Activated naive CD8-positive, alpha-beta T cell treated with anti-CD3 and anti-CD28 coated beads for 36 hours (primary cell): ENCODE measurements at places on chromosomes 1 and 21.

GRCh38 chr1:9106286-9106685, 22.6 kb downstream of the GPR157 start:
- DNase-seq = no peak

GRCh38 chr1:39413902-39414528, 77.4 kb upstream of the BMP8A start:
- no peak for DNase-seq

GRCh38 chr1:24343412-24344089, 24.4 kb downstream of the GRHL3 start:
- no peak for DNase-seq

- DNase-seq = no peak
Measured at GRCh38 chr1:28796352-28797211, 15.4 kb upstream of the OPRD1 start.

DNA sequence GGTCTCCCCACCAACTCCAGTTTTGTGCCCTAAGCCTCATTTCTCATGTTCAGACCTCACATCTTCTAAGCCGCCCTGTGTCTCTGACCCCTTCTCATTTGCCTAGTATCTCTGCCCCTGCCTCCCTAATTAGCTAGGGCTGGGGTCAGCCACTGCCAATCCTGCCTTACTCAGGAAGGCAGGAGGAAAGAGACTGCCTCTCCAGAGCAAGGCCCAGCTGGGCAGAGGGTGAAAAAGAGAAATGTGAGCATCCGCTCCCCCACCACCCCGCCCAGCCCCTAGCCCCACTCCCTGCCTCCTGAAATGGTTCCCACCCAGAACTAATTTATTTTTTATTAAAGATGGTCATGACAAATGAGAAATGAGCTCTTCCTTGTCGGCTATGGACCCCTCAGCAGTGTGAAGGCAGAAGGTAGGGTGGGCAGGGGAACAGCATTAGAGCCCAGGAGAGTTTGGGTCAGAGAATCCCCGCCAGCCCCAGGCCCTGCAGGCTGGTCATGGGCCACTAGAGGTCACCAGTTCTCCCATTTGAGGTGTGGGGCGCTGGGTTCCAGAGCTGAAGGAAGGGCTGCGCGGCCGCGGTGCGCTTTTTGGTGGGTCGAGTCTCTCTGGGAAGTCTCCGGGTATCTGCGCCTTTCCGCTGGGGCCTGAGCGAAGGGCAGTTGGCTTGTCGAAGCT, 11.5 kb downstream of the ADAMTSL4 start:
- peak; percentile 88 for DNase-seq

DNA sequence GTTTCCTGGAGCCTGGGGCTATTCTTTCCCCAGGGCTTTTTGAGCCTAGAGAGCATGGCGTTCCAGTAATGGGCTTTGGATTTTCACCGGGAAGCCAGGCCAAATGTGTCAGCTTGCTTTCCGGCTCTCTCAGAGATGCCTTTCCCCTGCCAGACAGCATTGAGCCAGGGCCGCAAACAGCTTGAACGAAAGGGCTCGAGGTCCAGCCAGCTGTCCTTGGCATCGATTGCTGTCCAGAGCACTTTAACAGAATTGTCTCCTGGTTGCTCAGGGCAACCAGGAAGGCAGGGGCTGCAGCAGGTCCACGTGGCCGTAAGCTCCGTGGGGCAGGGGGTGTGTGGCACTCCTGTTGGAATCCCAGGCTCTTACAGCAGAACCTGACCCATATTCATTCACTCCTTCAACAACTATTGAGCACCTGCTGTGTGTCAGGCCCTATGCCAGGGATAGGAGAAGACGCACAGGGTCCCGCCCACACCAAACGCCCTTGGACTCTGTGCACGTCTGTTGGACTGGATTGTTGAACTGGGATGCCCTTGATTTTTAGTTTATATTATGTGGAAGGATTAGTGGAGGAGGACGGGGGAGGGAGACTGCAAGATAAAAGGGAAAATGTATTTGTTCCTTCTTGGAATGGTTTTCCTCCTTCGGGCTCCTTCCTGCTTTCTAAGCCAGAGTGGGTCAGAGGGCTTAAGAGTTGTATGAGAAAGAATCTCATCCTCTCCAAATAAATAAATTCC, 38.7 kb upstream of the EFHD2 start:
- no peak for DNase-seq

DNA sequence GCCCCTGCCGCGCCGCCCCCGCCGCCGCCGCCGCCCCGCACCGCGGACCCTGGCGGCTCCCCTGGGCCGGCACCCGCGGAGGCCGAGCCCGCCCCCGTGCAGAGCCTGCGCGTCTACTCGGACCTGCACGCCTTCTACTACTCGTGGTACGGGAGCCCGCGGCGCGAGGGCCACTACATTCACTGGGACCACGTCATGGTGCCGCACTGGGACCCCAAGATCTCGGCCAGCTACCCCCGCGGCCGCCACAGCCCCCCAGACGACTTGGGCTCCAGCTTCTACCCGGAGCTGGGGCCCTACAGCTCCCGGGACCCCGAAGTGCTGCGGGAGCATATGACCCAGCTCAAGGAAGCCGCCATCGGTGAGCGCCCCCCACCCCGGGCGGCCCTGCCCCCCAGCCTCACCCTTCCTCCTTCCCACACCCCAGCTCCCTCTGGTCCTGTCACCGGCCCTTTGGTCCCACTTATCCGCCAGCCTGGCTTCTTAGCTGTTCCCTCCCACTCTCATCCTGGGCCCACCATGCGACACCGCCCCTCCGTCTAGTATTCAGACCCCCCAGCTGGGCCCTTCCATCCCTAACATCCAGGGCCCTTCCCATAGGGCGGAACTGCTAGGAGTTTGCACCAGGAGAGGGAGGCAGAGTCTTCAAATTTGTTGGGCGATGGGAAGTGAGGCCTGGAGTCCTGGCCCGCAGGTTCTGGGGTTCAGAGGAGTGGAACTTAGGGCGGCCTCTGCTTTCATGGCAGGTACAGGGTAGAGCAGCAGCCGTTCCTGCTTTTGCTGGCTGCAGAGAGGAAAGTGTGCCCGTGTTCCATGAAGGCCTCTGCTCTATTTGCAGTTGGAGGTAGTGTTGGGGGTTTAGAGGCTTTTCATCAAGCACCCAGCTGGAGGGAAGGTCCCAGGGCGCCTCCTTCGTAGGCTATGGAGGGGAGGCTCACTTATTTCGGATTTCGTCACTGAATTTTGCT, 1.0 kb downstream of the MANEAL start:
- no peak for DNase-seq

DNA sequence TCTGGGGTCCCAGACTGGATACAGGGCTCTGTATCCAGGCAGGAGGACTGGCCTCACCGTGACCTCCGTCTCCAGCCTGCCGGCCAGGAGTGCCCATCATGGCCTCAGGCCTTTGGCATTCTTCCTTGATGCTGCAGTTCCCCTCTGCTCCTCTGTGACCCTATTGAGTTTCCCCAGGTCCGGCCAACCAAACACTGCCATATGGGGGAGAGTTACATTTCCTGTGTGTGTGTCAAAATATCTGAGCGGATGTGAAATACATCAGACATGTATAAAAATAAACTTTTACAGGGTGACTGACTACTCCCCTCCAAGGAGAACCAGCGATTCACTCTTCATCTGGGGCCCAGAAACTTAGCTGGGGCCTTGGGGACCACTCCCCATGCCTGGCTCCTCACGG, 10.2 kb upstream of the UBL4B start:
- no peak for DNase-seq

GRCh38 chr1:4624141-4624715, 30.2 kb upstream of the AJAP1 start:
- DNase-seq = no peak

GRCh38 chr1:40788561-40789341, 5.2 kb downstream of the KCNQ4 start:
- DNase-seq = no peak

DNA sequence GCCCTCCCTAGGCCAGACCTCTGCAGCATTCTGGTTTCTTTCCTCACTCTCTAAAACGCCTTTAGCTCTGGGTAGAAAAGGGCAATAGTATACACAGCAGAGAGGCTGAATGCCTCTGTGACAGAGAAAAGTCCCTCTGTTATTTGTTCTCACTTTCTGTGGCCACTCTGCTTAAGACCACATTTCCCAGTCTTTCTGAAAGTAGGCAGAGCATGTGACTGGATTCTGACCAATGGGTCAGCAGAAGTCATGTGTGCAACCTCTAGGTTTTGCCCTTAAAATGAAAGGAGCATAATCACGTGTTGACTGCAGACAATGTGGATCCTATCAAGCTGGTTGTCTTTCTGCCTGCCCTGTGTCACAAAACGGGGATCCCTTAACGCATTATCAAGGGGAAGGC, 79.7 kb upstream of the MARK1 start:
- DNase-seq = no peak

DNA sequence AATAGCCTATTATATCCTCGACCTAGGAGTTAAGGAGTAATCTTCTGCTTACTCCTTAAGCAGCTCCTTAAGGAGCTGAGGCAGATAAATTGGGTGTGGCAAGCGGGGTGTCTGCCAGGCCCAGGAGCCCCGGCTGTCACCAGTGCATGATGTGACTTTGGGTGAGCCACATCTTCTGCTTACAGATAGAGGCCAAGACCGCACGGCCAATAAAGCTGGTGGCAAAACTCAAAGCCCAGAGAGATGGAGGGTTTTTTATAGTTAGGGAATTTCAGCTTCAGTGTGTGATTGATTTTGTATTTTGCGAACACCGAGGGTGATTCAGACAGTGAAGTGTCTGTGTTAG, 9.8 kb downstream of the MX2 start:
- DNase-seq = no peak

DNA sequence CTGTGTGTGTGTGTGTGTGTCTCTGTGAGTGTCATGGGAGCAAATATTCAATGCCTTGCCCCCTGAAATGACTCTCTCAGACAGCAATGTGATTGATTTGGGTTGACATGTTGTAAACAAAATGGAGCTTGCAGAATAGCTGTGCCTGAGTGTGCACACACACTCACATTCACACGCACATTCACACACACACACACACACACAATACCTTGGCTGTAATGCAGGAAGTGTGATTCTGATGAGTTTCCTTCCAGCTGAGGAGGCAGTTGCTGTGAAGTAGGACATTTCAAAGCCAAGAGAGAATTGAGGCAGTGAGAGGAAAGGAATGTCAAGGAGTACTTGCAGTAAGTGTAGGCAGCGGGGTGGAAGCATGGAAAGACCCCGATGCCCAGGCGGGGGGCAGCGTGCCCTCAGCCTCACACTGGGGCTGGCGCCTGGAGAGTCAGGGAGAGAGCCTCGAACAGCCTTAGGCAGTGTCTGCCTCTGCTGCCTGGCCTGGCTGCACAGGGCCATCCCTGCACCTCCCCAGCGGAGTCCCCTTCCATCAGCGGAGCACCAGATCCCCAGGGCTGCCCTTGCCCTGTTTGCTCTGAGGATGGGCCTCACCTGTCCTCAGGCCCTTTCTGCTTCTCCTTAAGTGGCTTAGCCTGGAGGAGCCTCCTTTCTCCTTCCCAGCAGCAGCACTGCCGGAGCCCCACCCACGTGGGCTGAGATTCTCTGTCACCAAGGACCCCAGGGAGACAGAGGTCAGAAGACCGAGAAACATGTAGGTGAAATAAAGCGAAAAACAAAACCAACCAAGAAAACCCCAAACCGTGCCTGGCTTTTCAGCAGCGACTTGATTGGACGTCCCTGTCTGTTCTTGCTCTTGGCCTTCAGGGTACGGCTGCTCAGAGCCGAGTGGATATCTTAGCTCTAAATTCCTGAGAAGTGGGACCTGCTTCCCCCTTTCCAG, 9.2 kb downstream of the VASH2 start:
- DNase-seq = no peak

DNA sequence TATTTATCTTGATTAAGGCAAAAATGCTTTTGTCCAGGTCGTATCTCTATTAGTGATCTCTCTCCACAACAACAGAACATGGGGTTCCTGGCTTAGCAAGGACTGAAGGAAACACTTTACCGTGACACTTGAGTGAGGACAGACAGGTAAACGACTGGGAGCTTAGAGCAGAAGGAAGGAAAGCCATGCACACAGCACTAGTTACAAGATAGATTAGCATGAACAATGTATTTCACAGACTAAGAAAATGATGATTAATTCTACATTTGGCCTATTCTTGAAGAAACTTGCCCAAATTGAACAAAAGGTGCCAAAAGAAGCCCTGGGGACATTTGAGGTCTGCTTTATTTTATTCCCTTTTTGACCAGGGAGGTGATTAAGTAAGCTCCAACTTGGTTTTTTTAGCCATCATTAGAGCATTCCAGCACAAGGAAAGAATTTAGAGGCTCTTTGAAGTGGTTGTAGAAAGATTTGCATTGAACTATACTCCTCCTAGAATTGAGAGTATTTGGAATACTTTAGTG, 248.5 kb downstream of the USP25 start:
- no peak for DNase-seq

DNA sequence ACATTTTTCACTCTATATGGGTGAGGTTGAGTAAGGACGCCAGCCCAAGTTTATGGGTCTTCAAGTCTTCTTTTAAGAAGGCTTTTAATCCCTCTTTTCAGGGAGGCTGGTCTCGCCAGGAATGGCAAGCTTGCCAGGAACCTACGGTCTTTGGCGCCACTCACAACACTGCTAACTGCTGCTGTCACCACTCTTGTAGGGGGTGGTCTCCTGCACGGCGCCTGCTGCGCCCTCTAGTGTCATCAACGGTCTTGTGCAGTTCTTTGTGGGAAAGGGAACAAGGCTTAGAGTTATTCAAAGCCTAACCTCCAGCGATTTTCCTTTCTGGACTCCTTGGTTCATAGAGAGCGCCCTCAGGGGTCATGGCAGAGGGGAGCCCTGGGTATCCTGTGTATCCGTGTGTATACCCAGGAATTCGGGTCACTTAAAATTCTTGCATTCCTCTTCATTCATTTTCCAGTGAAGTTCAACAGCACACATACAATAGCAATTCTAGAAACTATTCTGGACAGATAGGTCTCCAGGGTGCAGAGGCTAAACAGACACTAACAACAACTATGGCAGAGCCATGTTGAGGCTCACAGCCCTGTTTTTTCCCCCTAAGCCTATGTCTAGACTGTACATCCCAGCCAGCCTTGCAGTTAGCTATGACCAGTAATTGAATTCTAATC, 392.8 kb upstream of the CAMK1G start:
- DNase-seq = peak; percentile 22

DNA sequence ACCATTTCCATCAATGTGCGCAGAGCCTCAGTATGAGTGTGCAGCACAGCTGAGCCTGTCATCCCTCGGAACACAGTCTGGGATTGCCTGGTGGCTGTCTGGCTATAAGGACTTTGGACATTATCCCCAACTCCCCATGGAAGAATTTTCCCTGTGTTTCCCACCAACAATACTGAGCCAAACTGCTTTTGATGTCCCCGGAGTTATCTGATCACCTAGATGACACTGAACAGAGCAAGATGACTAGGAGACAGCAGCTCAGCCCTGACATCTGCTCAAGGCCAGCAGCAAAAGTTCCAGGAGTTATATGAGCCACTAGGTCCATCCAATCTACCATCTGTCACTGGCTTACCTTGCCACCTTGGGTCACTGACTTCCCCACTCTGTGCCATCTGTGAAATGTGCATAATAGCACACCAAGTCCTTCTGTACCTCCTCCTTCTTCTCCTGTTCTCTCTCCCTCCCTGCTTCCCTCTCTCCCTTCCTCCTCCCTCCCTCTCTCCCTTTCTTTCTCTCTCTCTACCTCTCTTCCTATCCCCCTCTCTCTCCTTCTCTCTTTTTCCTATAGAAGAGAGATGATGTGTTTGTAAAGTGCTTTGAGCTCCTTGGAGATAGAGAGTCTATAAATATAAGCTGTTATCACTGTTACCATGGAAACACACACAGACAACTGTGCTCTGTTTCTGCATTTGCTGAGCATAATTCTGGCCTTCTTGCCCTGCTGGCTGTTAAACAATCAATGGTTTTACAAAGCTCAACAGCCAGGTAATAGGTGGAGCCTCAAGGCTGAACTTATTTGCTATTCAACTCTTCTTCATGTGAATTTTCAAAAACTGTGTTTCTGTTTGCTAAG, 19.7 kb upstream of the ATP1B1 start:
- no peak for DNase-seq

- DNase-seq = no peak
Measured at GRCh38 chr1:226309398-226310244, 657 bp upstream of the LIN9 start.

GRCh38 chr1:42756956-42757891, 9.6 kb downstream of the P3H1 start:
- DNase-seq = no peak
